ENCODE measurements at places on chromosomes 5 and 9.

DNA sequence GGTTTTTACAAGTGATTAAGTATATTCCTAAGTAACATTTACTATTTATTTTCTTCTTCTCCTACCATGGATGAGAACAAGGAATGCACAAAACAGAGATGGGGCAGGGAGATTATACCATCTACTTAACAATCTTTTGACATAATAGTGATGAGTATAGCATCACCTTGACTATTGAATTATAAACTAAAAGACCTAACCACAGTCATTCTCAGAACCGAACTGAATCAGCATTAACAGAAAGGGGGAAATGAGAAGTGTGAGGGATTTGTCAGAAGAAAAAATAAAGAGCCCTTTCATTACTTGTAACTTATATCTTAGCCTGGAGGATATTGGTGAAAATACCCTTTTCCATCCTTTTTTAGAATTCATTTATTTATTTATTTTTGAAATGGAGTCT lies 21.9 kb downstream of the OR2Y1 start:
- no peak for DNase-seq

- DNase-seq = no peak
These were observed 11.9 kb downstream of the DELE1 start for GRCh38 chr5:141935538-141935937.

DNA sequence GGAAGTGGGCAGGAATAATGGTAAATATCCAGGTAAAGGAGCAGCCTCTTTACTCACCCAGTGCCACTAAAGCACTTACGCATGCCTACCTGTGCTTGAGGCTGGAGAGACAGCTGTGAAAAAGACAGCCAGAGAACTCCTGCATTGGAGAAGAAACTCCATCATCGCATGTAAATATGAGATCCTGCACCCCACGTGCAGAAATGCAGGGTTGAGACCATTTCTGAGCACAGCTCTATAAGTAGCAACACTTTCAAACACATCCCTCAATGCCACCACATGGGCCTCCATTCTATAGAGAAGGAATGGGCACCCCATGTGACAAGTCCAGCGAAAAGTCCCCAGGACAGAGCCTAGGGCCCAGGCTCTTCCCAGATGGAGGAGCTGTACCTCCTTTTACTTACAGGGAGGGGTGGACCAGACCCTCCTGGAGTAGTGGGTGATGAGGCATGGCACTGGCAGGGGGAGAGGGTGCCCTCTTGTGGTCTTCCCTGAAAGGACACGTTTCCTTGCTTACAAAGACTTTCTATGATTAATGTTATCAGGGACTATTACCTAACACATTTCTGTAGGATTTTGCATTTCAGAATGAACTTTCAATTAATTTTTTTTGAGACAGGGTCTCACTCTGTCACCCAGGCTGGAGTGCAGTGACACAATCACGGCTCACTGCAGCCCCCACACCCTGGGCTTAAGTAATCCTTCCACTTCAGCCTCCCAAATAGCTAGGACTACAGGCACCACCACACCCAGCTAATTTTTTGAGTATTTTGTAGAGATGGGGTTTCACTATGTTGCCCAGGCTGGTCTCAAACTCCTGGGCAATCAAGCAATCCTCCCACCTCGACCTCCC lies 55.3 kb upstream of the IL17B start:
- no peak for DNase-seq

DNA sequence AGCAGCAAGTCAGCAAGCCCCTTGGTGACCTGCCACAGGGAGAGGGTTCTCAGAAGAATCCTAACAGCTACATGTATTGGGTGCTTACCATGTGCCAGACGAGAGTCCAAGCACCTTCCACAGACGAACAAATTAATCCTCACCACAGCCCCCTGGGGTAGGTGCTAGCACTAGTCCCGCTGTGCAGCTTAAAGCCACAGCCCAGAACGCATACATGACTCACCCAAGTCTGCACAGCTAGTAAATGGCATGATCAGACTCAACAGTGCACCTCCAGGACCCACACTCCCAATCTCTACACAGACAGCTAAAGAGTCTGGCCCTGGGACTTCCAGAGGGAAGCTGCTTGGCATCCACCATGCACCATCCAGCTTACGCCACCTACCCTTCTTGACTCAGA lies 111.5 kb downstream of the PAX5 start:
- no peak for DNase-seq

GRCh38 chr5:8944005-8944404 lies 601.9 kb downstream of the SEMA5A start:
- no peak for DNase-seq

DNA sequence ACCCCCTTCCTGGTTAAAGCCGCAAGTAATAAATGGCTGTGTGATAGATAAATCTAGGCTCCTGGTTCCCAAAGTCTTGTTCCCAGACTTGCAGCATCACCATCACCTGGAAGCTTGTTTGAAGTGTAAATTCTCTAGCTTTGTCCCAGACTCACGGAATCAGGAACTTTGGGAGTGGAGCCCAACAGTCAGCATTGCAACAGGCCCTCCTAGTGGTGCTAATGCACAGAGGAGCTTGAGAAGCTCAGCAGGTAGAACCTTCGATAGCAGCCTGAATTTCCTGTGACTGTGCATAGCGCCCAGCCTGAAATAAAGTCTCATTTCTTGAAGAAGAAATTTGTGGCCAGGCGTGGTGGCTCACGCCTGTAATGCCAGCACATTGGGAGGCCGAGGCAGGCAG lies 30.3 kb upstream of the MELK start:
- no peak for DNase-seq

- no peak for DNase-seq
These were observed 242.3 kb upstream of the NREP start for GRCh38 chr5:111999286-111999685.

DNA sequence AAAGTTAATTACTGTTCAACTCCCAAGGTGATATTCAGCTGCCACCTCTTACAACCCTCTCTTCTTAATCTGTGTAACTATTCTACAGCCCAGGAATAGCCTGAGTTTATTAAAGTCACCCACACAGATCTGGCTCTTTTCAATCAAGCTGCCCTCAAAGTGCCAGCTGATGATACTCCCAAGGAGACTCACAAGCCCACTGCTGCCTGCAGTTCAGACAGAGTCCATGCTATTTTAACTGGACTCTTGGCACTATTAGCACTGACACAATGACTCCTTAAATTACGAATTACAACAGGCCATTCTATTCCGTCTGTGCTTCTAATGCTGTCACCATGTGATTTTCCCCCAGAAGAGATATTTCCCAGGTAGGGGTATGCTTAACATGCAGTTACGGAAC lies 26.3 kb downstream of the REEP5 start:
- no peak for DNase-seq

DNA sequence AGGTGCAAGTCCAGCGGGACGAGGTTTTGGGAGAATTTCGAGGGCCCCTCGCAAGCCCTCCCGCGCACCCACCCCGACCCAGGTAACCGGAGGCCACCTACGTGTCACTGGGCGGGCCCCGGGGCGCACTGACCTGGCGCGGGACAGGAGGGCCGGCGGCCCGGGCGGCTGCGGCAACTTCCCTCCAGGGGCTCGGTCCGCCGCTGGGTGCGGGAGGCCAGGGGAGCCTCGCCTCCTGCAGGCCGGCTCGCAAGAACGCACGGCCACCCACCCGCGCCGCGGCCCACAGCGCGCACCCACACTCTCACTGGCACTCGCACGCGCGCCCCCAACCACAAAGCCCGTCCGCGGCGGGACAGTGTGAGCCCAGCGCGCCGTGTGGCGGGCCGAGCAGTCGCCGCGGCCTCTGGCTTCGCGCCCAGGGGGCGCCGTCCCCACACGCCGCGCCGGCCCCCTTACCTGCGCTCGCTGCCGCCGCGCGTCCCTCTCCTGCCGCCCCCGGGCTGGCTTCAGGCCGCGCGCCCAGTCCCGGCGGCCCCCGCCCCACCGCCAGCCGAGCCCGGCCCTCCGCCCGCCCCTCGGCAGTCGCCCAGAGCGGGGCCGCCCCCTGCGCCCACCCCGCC lies 451 bp downstream of the LPAR1 start:
- no peak for DNase-seq

- no peak for DNase-seq
These were observed 84.9 kb upstream of the BASP1 start for GRCh38 chr5:17132444-17133083.

- no peak for DNase-seq
These were observed 49.2 kb downstream of the MRPL36 start for GRCh38 chr5:1750469-1750868.

- DNase-seq = no peak
These were observed 37.7 kb downstream of the ASS1 start for GRCh38 chr9:130482463-130482862.

DNA sequence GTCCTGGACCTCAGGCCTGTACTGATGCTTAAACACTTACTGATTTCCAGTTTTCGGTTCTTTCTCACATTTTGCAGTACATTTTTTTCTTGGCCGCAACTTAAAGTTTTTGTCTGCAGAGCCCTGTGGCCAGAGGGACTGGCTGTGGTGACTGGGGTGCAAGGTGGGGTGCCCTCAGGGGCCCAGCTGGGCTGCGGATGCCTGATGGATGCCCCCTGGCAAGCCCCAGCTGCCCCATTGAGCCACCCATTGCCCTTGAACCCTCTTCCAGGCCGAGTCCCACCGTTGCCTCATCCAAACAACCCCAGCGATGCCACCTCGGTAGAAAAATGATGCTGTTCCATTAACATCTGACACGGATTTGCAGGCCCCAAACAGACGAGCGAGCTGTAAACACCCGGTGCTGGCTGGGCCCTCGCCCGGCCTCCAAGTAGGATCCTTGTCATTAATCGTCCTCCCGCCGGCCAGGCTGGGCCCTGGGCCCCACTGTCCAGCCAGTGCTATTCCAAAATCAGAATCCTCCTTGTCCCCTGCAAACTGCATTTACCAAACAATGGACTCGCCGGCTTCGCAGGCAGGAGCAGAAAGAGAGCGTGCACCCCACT lies 107.9 kb downstream of the PHF2 start:
- no peak for DNase-seq

DNA sequence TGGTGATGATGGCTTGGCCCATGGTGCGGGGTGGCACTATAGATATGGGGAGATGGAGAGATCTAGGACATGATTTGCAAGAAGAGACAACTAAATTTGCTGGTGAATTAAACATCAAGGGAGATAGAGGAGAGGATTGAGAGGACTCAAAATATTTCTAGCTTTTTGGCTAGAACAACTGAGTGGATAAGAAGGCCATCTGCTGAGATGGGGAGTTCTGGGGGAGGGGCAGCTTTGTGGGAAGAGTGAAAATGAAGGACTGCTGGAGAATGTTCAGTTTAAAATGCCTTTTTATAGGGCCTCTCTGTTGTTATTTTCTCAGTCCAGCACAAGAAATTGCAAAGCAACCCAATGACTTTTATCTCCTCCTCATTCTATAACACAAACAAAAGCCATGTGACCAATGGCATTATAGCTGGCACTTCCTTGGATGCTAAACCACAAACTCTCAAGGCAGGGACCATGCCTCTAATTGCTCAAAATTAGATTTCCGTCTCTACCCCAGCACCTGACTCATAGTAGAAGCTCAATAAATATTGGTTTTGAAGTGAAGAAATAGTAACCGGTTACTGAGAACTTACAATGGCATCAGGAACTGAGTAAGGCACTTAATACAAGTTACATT lies 29.8 kb downstream of the JAKMIP2 start:
- DNase-seq = no peak

GRCh38 chr9:14288433-14288832 lies 25.5 kb downstream of the NFIB start:
- DNase-seq = no peak

- DNase-seq = no peak
These were observed 232.4 kb downstream of the ESM1 start for GRCh38 chr5:54753034-54753433.

GRCh38 chr9:98043915-98044314 lies 12.6 kb upstream of the NANS start:
- DNase-seq = no peak

- DNase-seq = no peak
These were observed 297.8 kb upstream of the IRX2 start for GRCh38 chr5:3049261-3049660.

DNA sequence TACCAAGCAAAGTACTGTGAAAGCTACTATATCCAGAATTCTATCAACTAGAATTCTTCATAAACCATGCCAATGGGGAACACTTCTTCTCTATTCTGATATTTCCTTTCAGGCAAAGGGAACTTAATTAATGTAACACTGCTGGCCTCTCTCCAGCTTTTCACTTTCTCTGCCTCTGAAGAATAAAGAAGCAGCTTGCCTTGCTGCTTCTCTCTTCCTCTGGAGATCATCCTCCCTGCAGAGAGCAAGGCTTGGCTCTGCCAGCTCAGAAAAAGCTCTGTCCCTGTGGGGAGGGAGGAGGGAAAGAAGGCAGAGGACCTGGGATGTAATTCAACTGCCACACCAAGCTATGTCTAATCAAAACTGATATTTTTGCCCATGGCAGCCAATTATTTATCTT lies 6.5 kb downstream of the CTNND2 start:
- no peak for DNase-seq

GRCh38 chr5:171970826-171971225 lies 35.6 kb downstream of the FBXW11 start:
- DNase-seq = no peak

- no peak for DNase-seq
These were observed 108.5 kb downstream of the GAS1 start for GRCh38 chr9:86838519-86839497.

GRCh38 chr9:99108131-99108530 lies 3.2 kb downstream of the TGFBR1 start:
- no peak for DNase-seq

GRCh38 chr9:8315211-8315610 lies 515.6 kb upstream of the DMAC1 start:
- no peak for DNase-seq

DNA sequence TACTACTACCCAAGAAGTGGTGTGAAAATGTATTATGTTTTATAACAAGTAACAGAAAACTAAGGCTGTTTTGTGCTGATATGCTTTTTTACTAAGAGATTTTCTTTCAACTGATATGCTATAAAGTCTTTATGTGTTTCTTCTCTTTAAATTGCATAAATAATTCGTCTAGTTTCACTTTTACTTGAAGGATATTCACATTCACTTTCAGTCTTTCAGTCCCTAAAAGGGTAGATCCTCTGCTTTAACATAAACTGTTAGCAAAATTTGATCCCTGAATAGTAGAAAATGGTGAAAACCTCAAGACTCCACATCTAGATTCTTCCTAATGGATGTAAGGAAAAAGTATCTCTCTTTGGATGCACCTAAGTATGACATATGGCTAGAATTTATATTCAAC lies 69.0 kb upstream of the FST start:
- DNase-seq = no peak

DNA sequence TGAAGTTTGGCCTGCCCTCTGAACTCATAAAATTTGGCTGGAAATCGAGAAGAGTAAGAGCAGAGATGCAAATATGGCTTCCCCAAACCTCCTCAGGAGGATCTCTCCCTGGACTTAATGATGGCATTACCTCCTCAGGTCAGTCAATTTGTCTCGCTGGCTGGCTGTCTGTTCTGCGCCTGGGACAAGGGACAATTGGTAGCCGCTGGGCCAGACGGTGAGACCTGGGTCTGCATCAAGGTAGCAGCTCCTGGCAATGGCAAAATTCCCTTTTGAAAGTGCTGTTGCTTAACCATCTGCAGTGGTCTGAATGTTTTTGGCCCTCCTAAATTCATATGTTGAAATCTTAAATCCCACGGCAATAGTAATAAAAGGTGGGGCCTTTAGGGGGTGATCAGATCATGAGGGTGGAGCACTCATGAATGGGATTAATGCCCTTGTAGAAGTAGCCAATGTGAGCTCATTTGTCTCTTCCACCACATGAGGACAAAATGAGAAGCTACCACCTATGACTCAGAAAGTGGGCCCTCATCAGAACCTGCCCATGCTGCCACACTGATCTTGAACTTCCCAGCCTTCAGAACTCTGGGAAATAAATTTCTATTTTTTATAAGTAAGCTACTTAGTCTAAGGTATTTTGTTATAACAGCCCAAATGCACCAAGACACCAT lies 439.3 kb upstream of the KLF4 start:
- no peak for DNase-seq

GRCh38 chr5:65822710-65823109 lies 100.7 kb downstream of the NLN start:
- DNase-seq = no peak

Measured in stimulated activated CD8-positive, alpha-beta memory T cell treated with anti-CD3 and anti-CD28 coated beads, Interleukin-15, amount 100 ng/mL, for 4 hours (primary cell).